ENCODE measurements at places on chromosomes 3 and 15.

- DNase-seq, result no peak
Observed at GRCh38 chr3:133295199-133295901, 104.5 kb upstream of the BFSP2 start.

DNA sequence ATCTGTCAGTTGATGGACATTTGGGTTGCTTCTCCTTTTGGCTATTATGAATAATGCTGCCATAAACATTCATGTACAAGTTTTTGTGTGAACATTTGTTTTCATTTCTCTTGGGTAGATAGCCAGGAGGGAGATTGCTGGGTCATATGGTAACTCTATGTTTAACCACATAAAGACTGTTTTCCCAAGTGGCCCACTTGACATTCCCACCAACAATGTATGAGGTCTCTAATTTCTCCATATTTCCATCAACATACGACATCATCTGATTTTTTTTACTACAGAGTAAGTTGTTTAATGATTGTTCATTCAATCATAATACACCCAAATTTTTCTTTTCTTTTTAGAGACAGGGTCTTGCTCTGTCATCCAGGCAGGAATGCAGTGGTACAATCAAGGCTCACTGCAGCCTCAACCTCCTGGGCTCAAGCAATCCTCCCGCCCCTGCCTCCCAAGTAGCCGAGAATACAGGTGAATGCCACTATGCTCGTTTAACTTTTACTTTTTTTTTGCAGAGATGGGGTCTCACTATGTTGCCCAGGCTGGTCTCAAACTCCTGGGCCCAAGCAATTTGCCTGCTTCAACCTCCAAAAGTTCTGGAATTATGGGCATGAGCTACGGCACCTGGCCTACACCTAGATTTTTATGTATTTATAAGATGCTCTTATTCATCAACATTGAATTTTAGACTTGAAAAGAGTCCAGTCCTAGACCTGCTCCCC lies 6.8 kb downstream of the IP6K1 start:
- DNase-seq, result no peak

- no peak for DNase-seq
Observed at GRCh38 chr15:55707518-55707917, 35.4 kb downstream of the PRTG start.

- no peak for DNase-seq
Observed at GRCh38 chr15:70213794-70214193, 116.1 kb upstream of the TLE3 start.

GRCh38 chr3:168157099-168157700 lies 61.5 kb upstream of the GOLIM4 start:
- peak; percentile 31 for DNase-seq

DNA sequence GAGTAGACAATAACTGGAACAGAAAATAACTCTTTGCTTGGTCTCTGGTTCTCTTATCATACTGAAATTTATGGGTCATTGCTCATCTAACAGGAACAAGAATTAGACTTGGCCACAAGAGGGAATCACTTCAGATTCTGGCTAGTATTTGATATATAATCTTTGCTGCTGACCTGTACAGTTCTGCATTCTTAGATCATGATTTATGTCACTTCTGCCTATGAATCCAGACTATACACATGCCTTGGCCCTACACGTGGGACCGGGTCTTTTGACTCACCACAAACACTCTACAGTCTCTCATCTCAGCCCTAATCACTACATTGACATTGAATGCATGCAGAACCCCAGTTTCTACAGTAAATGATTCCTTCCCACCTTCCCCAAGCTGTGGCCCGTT lies 162.5 kb upstream of the SOX2 start:
- DNase-seq, result no peak

- no peak for DNase-seq
Observed at GRCh38 chr3:194274424-194275085, 76.6 kb downstream of the CPN2 start.

DNA sequence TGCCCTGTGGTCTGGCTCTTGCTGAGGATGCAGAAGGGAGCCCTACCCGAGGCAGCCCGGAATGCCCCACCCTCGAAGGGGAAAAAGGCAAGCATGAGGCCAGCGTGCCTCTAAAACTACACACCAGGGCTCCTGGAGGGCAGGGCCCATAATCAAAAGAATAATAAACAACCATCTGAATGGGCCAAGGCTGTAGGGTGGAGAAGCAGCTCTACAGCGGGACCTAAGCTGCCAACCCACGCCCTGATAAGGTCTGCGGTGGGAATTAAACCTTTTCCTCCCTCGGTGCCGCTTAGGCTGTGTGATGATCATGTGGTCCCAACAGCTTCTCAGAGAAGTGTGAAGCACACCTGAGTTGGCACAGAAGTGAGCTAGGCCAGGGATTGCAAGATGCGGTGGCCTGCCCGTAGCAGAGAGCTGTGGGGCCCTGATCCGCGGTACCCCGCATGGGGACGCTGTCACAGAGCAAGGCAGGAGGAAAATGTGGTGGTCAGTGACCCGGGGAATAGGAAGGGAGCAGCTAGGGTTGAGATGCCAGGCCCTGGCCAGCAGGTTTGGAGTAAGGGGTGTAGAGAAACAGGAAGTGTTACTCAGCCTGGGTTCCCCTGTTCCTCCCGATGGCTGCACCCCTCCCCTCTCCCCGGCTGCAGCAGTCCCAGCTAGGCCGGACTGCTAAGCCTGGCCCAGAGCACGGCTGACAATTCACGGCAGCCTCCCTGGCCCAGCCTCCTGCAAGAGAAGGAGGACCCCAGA lies 1.1 kb upstream of the C15orf62 start:
- DNase-seq, result no peak

DNA sequence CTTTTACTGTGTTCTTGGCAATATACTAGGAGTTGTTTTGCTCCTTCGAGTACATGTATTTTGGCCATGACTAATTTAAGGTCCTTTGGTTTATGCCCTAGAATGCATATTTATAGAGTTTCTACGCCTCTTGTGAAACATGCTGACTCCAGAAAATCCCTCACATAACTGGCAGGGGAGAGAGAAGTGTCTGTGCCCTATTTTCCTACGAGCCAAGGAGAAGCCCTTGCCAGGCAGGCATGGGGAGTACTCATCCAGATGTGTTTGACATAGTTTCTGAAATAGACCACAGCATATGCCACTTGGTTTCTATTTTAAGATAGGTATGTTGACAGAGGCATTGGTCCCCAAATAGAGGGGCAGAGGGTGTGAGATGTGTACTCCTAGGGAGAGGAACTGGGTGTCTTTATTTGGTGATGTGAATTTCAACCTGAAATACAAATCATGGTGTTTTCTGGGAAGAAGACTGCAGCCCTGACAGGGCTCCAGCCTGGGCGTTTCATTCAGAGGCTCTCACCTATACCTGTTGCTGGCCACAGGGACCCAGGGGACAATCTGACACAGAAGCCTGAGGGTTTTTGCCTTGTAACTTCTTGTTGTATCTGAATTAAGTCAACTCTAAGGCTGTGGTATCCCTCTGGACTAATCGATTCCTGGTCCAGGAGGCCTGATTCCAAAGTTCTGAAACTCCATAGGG lies 267.8 kb upstream of the C2CD4B start:
- no peak for DNase-seq

- DNase-seq, result peak; percentile 15
Observed at GRCh38 chr3:44309500-44309899, 29.1 kb upstream of the TCAIM start.

DNA sequence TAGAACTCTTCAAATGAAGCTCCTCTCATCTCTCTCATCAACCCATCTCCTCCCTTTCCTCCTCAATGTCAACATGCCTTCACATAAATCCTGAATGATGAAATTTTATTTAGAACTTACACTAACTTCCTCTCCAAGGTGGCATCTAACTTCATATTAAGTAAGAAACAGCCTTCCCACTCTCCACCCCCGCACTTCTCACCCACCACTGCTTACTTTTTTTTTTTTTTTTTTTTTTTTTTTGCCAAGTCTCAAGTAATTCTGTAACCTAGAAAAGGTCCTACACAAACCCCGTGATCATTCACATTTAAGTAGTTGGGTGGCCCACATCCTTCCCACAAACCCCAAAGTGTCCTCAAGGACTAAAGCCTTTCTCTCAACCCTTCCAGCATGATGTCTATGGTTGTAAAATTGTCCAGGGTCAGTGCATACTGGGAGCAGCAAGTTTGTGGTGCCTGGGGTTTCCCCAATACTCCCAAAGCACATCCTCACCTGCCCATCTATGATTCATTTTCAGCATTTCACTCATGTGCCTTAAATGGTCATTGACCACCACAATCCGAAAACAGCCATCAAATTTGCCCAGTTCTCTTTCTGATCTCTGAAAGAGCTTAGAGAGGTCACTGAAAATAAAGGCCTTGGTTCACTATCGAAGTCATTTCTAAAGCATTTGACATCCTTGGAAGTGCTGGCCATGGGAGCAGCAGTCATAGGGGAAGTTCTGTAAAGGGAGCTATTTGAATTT lies 47.2 kb downstream of the CD86 start:
- DNase-seq, result peak; percentile 26

GRCh38 chr3:71238355-71238757 lies 345.2 kb downstream of the FOXP1 start:
- DNase-seq, result no peak

GRCh38 chr15:29065571-29065970 lies 179.8 kb downstream of the APBA2 start:
- no peak for DNase-seq

GRCh38 chr3:81443958-81444357 lies 317.5 kb downstream of the GBE1 start:
- no peak for DNase-seq

- DNase-seq, result no peak
Observed at GRCh38 chr3:133926736-133927539, 31.3 kb upstream of the RAB6B start.

DNA sequence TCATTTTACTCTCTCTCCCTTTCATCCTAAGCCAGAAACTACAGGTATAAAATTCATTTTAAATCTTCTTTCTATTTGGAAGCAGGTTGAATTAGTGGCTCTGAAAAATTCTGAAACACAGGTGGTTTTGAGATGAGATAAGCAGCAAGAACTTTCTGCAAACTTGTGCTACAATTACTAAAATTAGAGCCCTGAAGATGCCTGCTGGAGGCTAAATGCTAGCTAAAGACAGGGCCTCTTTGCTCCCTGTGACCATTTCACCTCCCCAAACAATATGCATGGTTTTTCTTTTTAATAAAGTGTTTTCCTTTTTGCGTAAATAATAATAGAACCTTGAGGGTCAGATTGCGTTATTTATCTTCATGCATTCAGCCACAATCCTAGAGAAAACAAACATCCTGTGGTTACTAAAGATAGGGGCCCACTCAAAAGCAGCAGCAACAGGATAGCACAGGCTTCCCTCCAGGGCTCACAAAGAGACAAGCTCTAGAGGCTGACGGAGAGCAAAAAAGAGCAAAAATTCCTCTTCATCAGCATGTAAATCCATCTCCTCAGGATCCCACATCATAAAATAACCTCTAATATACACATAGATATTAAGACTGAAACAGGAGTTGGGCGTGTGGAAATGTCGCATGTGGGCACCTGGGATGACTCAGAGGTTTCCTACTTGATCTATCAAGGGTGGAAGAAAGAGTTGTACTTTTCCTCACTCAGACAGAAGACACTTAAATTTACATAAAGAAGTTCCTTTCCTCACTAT lies 26.5 kb upstream of the CP start:
- DNase-seq, result peak; percentile 29

GRCh38 chr3:183745300-183746098 lies 47.9 kb downstream of the YEATS2 start:
- no peak for DNase-seq

DNA sequence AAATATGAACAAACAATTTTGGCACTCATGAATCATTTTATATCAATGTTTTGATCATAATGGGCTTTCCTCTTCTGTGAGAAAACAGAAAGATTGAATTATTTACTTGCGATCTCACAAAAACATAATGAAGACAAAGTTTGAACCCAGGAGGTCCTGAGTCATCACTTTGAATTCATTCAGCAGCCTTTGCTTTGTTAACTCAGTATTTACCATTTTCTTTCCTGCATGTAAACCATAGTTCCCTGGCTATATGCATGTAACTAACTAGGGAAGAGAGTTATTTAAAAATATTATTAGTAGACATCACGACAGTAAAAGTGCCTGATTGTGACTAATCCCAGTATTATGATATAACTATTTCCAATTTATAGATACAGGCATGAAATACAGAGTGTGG lies 1026.2 kb downstream of the PLOD2 start:
- no peak for DNase-seq

DNA sequence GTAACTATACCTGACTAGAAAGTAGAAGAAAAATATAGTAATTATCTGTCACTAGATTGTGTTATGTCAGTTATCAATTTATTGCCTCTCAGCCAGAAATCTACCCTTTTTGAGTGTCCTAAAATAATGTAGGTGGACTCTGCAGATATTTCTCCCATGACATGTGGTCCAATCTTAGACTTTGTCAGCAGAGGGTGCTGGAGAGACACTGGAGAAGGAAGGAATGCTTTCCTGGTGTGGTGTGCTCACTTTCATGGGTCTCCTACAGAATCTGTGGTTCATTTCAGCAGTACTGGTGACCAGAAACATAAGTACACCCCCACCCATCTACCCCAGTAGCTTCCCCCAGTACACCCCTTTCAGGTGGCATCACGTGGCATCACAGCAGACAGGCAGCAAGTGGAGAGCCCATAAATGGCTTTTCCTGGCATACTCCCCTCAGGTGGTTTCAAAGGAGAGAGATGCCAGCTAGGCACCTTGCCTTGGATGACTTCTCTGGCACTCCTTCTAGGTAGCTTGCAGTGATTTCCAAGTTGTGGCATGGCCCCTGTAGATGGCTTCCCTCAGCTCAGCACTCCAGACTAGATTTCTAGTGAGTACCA lies 114.7 kb downstream of the GADL1 start:
- DNase-seq, result no peak

GRCh38 chr3:32495085-32495484 lies 7.6 kb downstream of the CMTM6 start:
- no peak for DNase-seq

GRCh38 chr15:95715116-95715903 lies 615.2 kb upstream of the NR2F2 start:
- no peak for DNase-seq

- DNase-seq, result no peak
Observed at GRCh38 chr15:49079340-49080039, 33.2 kb upstream of the SECISBP2L start.

GRCh38 chr3:160369784-160370183 lies 29.2 kb downstream of the IFT80 start:
- no peak for DNase-seq

- DNase-seq, result peak; percentile 72
Observed at GRCh38 chr15:71440489-71441110, 325.3 kb downstream of the THSD4 start.

GRCh38 chr15:92304223-92304975 lies 89.3 kb upstream of the ST8SIA2 start:
- peak; percentile 68 for DNase-seq

DNA sequence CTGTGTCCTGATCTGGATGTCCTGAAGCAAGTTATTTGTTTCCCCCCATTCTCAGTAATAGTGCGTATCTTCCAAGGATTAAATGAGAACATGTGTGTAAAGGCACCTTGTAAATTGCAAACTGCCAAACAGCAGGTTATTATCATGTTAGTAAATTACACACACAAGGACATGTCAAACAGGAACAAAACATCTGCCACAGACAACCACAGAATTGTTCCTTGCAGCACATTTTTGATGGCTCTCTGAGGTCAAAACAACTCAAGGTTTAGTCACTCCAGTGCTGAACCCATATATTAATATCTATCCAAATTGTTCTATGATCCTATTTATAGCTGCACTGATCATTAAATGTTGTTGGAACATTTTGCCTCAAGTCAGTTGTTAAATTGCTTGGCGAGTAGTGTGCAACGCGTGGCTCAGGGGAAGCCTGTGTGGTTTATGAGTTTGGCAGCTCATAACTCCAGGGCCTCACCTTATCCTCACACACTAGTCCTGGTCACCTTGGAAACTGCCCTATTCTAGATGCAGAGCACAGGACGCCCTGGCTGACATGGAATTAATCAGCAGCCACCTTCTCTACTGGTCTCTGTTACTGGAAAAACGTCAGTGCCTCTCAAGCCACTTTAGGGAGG lies 46.3 kb upstream of the CDV3 start:
- DNase-seq, result peak; percentile 71
